ENCODE measurements at places on chromosomes 1 and 21.

DNA sequence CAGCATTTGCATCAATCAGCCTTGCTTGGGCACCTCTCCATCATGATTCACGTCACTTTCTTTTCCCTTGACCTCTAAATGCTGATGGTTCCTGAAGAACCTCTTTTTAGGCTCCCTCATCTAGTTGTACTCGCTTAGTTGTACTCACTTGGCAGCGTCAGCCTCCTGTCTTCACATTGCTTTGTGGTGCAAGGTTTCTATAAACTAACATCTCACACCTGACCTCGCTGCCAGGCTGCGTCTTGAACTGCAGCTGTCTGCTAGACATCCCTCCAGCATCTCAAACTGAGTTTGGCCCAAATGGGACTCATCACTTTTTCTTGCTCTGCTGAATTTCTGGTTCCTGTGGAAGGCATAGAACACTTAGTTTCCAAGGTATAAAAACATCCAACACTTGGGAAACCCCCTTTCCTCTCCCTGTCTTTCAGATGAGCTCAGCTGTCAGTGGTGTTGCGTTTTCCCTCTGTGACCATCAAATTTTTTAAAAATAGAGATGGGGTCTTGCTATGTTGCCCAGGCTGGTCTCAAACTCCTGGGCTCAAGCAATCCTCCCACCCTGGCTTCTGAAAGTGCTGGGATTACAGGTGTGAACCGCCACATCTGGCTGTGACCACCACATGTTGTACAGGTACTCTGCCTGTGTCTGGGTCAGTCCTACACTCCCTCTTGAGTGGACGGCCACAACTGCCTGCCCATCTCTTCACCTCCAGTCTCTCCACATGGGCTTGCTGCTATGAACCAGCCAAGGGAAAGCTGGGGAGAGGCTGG, 66.9 kb downstream of the SYT6 start:
- DNase-seq: no peak

DNA sequence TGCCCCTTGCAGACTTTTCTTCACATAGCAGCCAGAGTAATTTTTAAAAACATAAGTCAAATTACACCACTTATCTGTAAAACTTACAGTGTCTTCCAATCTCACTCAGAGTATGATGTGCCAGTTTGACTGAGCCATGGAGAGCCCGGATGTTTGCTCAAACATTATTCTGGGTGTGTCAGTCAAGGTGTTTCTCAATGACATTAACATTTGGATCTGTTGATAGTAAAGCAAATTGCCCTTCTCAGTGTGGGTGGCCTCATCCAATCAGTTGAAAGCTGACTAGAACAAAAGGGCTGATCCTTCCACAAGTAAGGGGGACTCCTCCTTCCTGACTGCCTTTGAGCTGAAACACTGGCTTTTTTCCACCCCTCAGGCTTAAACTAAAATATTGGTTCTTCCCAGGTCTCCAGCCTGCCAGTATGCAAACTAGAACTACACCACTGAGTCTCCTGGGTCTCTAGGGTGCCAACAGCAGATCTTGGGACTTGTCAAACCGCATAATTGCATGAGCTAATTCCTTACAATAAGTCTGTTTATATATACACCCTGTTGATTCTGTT, 157.9 kb upstream of the CTTNBP2NL start:
- DNase-seq: no peak

DNA sequence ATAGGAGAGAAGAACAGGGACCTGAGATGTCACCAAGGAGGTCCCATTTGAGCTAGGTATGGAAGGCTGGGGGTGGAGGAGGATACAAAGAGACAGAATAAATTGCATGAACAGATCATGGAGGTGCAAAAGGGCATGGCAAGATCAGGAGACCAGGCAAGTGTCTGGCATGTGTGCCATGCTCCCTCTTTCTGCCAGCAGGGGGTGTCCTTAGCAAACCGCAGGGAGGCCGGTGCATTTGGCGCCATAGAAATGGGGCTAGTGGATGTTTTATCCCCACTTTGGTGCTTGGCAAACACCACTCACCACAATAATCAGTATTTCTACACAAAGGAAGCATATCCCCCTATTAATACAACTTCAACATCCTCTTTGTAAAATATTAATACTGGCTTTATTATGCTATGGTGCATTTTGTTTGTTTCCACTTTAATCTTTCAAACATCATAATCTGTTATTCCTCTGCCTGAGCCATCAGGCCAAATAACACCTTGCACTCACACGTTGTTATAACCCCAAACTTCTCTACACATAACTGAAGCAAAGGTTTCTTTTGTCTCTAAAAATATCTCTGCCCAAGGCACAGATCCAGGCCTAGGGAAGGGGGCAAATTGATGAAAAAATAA, 25.9 kb downstream of the S100A6 start:
- DNase-seq: no peak

DNA sequence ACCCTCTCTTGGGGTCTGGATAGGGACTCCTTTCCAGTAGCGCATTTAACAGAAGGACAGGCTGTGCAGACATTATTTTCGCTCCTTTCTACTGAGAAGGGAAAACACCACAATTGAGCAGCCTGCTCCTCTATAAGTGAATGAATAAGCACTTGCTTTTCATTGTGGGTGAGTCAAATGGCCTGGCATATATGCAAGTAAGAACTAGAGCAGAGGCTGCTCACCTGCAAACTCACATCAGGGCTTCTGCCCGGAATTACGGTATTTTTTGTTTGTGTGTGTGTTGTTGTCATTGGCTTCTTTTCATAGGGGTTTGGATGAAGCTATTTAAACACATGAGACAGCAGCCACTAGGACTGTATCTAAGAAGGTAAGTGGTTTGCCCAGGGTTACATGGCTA, 200.1 kb upstream of the CAMK1G start:
- no peak for DNase-seq

DNA sequence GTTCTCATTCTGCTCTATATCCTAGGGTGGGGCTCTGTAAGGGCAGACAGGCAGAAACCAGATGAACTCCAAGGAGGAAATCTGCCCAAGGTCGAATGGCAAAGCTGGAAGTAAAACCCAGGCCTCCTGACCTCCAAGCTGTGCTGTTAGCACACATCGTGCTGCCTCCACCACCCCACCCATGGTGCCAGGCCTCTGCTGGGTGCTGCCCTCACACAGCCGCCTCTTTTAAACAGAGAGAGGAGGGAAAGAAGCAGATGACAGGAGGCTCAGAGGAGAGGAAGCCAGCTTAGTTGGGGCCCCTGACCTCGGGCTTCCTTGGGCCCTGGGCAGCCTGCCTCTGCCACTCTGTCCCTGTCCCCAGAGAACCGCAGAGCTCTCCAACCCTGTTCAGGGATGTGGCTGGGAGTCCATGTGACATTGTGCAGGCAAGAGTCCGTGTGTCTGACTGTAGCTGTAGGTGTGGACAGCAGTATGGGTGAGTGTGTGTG, 1.1 kb downstream of the SYNC start:
- DNase-seq: no peak

DNA sequence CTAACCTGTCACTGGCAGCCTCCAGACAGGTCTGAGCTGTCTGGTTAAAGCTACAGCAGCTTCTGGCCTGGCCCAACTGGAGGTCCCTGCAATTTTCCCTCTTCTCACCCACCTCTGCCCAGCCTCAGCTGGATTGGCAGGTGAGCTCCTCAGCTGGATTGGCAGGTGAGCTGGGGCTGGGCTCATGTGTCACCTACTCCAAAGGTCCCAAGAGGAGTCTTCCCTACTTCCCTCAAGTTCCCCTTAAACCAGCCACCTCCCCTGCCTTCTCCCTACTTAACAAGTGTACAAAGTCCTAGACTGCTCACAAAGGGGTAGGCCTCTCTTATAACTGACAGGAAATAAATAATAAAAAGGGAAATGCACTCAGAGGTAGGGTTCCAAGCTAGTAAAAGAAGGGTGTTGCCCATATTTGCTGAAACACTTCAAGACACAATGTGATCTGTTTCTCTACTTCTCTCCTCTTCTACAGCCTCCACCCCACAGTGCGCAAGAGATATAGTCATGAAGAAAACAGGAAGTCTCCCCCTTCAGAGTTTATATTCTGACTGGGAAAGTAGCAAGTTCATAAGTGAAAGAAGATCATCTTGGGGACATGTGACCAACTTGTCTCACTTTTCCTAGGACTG, at the start of gene GPA33:
GPA33 (minus strand) TSS at position 64 of the 629 bp plus-strand sequence. CDS start 90 bp downstream, outside the sequence.
- no peak for DNase-seq

GRCh38 chr1:175191659-175192058, 917 bp downstream of the KIAA0040 start:
- no peak for DNase-seq

DNA sequence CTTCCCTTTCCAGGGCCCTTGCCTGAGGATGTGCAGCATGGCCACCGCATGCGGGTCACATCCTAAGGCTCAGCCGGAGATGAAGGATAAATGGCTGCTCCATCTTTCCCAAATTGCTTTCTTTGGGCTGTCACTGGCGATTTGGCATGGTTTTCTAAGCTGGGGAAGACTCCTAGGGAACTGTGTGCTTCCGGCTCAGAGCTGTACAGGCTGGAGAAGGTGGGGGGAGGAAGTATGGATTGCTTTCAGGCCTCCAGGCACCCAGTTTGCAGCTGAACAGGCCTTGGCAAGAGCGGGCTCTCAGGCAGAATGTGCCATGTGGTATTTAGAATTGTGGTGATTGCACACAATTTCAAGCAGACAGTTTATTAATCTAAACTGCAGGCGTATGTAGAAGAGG, 48.9 kb downstream of the TMEM53 start:
- DNase-seq: no peak

- no peak for DNase-seq
Observed at GRCh38 chr1:14939527-14940284, 213.8 kb upstream of the TMEM51 start.
